Central memory CD4-positive, alpha-beta T cell (primary cell): ENCODE measurements at places on chromosomes 7 and 10.

DNA sequence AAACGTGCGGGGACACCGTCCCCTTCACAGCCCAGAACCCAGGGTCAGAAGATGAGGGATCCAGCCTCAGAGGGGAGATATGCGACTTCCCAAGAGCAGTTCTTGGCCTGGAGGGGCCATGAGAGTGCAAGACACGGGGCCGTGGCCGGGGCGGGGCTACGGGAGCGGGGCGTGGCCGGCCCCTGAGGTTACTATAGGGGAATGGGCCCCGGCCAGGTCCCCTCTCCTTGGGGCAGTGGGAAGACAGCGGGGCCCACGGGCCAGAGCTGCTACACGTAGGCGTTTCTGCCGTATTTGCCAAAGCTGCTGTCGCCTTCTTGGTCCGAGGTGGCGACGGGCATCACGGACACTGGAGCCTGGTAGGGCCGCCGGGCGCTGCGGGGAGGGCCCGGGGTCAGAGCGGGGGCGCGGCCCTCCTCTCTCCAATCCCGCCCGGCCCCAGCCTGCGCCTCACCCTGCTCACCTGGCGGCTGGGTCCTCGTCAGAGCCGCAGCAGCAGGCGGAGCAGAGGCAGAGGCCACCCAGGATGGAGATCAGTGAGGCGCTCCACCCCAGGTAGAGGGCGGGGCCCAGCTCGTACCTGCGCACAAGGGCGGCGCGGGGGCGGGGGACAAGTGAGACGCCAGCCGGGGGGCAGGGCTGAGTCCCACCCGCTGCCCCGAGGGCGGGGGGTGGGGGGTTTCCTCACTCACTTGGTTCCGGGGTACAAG lies 5.3 kb downstream of the CLDN15 start:
- DNase-seq, result no peak

GRCh38 chr10:71909399-71910083 lies 54.7 kb upstream of the CHST3 start:
- DNase-seq, result no peak

GRCh38 chr7:81155654-81156373 lies 237.0 kb upstream of the SEMA3C start:
- no peak for DNase-seq

- DNase-seq, result no peak
Measured at GRCh38 chr7:158324397-158325360, 262.9 kb downstream of the PTPRN2 start.

- no peak for DNase-seq
Measured at GRCh38 chr7:44445986-44446671, 44.3 kb downstream of the NUDCD3 start.
